ENCODE measurements at places on chromosomes 11 and 22.

GRCh38 chr11:73388265-73389133, 12.3 kb downstream of the RELT start:
- no peak for DNase-seq

GRCh38 chr11:65643971-65644370, 6.1 kb downstream of the SIPA1 start:
- no peak for DNase-seq

GRCh38 chr11:80182901-80183300, 742.1 kb upstream of the TENM4 start:
- no peak for DNase-seq

- DNase-seq = no peak
These were observed 559 bp downstream of the SNX19 start for GRCh38 chr11:130915603-130916237.

GRCh38 chr11:34492806-34493414, 20.7 kb downstream of the ELF5 start:
- peak; percentile 70 for DNase-seq

GRCh38 chr22:41713004-41713403, 13.7 kb downstream of the MEI1 start:
- no peak for DNase-seq

DNA sequence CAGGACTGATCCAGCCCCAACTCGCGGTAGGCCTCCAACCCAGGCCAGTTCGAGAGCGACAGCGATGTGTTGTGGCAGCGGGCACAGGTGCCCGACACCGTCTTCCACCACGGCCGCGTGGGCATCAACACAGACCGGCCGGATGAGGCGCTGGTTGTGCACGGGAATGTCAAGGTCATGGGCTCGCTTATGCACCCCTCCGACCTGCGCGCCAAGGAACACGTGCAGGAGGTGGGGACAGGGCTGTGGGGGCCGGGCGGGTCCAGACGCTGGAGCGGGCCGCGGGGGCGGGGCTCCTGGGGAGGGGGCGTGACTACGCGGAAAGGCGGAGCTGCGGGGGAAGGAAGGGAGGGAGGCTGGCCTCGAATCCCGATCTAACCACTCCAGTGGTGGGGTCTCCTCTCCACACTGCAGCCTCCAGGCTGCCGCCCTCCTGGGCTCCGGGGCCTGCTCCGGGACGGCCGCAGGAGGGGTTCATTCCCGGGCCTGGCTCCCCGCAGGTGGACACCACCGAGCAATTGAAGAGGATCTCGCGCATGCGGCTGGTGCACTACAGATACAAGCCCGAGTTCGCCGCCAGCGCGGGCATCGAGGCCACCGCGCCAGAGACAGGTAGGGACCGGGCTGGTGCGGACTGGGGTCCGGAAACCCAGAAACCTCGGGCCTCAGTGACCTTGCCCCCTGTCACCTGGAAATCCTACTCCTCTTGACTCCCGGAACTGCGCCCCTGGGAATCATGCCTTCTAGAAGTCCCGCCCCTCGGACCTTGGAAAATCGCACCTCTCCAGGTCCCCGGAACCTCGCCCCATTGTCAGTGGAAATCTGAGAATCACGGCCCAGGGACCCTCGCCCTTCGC, 14.9 kb downstream of the TMEM258 start:
- no peak for DNase-seq
